ENCODE measurements at places on chromosomes 4 and X.

- no peak for DNase-seq
Measured at GRCh38 chr4:83767067-83767466, 231.2 kb downstream of the GPAT3 start.

DNA sequence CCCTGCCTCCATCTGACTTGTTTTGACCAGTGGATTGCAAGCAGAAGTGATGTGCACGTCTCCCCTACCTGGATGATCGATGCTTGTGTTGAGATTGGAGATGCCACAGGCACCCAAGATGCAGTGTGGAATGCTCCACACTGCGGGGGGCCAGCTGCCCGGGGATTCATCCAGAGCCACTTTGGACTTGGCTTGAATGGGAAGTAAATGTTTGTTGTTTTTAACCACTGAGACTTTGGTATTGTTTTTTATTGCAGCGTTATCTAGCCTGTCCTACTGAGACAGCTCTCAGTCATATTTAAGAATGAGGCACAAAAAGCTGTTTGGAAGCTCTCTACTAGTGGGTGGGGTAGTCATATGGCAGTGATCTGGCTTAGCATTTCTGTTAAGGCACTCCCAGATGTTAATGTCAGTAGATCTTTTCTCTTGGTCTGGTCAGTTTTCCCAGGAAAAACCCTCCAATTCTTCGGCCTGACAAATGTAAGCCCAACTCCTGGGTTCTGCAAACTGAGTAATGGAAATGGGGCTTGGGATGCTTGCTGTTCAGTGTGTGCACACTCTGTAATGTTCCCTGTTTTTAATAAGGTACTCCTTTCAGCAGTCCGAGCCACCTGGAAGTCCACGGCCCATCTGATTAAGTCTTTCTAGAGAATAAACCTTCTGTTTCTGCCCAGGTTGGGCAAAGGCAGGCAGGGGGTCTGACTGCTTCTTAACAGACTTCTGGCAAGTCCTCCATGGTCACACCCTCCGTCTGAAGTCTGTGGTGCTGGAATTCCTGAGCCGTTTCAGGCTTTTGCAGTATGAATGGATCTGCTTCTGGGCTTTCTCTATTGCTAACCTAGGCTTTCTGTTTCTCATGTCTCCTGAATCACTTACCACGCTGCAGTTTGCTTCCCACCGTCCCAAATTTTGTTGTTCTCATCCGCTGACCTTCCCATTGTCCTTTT lies 74.8 kb downstream of the WWC2 start:
- DNase-seq: no peak

DNA sequence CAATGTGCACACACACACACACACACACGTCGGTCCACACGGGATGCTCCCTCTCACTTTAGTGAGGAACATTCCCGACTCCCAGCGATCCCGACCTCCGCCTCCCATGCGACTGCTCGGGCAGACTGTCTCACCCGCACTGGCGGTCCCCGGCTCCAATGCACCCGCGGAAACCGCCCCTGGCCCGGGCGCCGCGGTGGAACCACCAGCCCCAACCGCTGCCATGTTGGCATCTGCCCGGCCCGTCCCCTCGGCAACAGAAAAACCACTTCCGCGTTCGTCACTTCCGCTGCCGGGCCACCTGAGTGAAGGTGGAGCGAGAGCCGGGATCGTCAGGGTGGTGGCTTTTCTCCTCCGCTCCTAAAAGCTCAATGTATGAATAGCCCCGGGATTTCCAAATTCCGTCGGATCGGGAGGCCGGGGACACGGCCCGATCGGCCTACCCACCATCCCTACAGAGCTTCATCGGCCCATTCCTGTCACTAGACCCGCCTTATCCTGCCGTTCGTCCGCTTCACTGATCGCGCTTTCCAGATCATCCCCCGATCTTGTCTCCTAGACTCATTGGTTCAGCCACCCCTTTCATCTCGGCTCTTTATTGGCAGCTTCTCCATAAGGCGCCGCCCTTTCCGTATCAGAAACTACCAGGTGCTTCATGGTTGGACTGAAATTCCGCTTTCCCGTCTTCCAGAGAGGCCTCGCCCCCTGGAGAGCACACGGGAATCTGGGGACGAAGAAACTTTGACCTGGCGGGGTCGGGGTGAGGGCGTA lies at the start of gene SLC35A2:
TSS of gene SLC35A2 (minus strand) at position 235 of the 771 bp plus-strand sequence. CDS start at position 225, 10 bp downstream.
- DNase-seq: no peak

DNA sequence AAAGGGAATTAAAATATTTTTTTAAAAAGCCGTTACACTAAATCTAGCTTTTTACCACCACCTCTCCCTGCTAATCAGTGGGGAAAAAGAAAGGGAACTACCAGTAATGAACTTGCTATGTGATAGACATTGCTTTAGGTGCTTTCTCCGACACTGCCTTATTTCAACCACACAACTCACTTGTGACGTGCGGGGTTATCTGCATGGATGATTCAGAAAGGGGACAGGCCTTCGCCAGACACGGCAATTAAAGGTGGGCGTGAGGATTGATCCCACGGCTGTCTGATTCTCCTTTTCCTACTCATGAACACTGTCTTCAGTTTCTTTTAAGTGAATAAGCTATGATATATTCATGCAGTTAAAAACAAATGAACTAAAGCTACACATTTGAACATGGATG lies 882 bp upstream of the CXCR3 start:
- no peak for DNase-seq

- DNase-seq: no peak
Measured at GRCh38 chr4:84312426-84313012, 186.6 kb downstream of the NKX6-1 start.

DNA sequence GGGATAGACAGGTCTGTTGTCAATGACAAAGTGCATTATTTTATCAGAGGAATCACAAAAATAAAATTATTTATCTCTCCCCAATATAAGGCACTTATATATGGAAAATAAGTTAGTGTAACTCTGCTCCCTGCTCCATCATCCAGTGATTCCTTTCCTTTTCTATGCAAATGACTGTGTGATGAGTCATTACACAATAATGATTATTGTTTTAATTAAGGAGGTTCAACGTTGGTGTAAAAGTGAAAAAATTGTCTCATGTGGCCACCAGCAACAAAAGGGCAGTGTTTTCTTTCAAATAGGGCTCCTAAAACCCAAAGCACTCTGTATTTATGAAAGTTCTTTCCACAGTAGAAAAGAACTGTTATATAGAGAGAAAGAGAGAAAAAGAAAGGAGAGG lies 16.7 kb downstream of the SLC7A11 start:
- no peak for DNase-seq

- no peak for DNase-seq
Measured at GRCh38 chr4:94400191-94400590, 51.6 kb upstream of the PDLIM5 start.

- DNase-seq: no peak
Measured at GRCh38 chrX:122850326-122850725, 333.8 kb upstream of the GRIA3 start.

- DNase-seq: no peak
Measured at GRCh38 chr4:113781439-113782040, 20.0 kb upstream of the CAMK2D start.

DNA sequence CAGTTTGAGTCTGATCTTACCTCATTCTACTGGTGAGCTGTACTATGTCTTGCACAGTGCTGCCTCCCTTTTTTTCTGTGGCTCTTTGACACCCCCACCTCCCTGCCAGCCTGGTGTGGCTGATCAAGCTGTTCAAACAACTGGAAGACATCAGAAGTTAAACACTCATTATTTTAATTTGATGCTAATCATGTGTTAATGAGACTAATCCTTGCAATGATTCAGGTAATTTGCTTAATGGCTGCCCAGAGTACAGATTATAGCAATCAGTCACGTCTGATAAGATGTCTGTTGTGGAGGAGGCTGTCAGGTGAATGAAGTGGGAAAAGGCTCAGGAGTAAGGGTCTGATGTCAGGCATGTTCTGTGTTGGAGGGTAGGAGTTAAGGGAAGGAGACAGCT lies 87.4 kb upstream of the GK2 start:
- no peak for DNase-seq

DNA sequence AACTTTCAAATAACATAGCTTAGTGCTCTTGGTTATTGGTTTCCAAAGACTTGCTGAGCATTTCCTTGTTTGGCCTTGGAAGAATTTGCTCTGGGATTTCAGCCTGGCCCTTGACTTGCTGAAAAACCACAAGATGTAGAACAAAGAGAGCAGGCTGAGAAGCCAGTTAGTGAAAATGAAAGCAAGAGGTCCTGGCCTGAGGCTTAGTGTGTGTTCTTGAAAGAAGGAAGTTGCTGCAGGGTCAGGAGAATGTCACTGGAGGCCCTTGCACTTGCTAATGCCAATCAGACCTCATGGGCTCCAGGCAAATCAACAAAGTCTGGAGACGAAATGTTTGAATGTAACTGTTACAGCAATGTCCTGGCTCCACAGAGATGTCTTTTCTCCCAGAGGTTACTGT lies 79.4 kb downstream of the SYNPO2 start:
- DNase-seq: no peak

Measured in AG04450 (cell line).